Activated CD8-positive, alpha-beta memory T cell treated with anti-CD3 and anti-CD28 coated beads for 4 hours (primary cell): ENCODE measurements at places on chromosomes 5 and 9.

GRCh38 chr9:34443533-34443932 is 14.8 kb downstream of the FAM219A start:
- DNase-seq: no peak

- DNase-seq: no peak
These were observed 12.0 kb downstream of the PKD2L2 start for GRCh38 chr5:137901011-137901817.

DNA sequence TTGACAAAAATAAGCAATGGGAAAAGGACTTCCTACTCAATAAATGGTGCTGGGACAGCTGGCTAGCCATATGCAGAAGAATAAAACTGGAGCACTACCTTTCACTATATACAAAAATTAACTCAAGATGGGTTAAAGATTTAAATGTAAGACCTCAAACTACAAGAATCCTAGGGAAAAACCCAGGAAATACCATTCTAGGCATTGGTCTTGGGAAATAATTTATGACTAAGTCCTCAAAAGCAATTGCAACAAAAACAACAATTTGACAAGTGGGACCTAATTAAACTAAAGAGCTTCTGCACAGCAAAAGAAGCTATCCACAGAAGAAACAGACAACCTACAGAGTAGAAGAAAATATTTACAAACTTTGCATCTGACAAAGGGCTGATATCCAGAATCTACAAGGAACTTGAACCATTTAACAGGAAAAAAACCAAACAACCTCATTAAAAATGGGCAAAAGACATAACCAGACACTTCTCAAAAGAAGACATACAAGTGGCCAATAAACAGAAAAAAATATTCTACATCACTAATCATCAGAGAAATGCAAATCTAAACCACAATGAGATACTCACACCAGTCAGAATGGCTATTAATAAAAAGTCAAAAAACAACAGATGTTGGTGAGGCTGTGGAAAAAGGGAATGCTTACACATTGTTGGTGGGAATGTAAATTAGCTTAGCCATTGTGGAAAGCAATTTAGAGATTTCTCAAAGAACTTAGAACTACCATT is 75.2 kb upstream of the CPEB4 start:
- DNase-seq: no peak

- no peak for DNase-seq
These were observed 5.0 kb downstream of the IL11RA start for GRCh38 chr9:34656992-34657391.

DNA sequence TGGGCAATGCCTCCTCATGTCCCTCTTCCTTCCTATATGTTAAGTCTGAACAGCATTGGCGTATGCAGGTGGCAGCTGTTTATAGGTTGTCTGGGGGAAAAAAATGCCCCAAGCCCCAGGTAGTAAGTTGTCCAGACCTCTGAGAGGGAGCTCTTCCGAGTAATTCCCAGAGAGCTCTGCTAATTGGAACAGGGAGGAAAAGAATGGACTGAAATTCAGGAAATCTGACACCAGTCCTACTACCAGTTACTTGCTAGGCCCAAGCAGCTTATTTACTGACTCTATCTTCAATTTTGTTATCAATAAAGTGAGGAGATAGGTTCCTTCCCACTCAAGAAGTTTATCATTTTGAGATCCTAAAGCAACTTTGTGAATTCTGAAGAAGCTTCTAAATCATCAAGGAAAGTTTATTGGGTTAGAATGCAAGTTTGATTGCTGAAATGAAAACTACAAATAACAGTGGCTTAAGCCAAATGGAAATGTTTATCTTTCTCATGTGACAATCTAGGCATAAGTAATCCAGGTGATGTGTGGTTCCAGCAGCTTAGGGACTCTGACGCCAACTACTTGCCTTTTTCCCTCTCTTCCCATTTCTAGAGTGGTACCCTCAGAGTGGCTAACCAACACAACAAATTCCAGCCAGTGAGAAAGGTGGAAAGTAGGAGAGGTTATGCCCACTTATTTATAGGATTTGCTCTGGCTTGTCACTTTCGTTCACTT is 5.6 kb downstream of the STK32A start:
- DNase-seq: no peak

- peak; percentile 93 for DNase-seq
These were observed at the start of gene TMEM8B for GRCh38 chr9:35829084-35829763. Gene TMEM8B (plus strand): TSS chr9:35829228. CDS start chr9:35829448, 220 bp downstream.

DNA sequence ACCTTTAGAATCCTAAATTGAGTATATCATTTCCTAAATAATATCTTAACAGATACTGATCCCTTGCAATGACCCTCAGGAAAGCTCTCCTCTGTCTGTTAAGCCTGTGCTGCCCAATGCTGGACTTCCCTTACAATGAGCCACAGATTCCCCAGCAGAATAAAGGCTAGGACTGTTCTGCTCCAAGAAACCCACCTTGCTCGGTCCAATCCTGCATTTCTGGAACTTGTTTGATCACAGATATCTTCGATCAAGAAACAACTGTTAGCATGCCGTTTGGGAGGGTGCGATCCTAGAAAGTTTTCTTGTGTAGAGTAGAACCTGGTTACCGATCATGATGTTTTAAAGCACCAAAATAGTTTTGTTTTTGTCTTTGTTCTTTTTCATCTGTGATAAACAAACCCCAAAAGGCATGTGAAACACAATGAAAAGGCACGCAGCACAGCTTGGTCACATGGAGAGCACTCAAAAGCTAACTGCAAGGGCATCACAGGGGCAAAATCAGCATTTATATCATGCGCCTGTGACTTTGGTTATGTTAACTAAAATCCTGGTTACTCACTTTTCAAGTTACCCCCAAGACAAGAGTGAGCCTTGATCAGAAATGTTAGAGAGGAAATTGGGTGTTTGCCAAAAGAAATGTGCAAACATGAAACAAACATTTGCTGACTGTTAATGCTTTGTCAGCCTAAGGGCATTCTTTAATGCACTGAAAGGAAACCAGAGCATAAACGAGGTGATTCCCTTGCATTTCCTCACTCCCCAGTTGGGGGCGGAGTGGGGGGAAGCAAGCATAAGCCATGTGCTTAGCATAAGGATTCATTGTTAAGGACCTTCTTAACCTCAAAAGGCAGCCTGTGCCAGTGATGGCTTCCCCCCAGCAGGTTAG is 61.9 kb upstream of the ADAMTS16 start:
- DNase-seq: no peak
